ENCODE measurements at places on chromosomes 7 and 10.

DNA sequence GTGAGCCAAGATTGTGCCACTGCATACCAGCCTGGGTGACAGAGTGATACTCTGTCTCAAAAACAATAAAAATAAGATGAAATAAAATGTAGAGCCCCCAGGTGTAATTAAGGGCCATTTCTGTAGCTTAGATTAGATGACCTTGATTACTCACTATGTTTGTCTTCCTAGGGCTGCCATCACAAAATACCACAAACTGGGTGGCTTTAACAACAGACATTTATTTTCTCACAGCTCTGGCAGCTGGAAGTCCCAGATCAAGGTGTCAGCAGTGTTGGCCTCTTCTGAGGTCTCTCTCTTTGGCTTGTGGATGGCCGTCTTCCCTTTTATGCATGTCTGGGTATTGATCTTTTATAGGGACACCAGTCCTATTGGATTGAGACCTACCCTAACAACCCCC, 6.1 kb downstream of the PTER start:
- no peak for DNase-seq

DNA sequence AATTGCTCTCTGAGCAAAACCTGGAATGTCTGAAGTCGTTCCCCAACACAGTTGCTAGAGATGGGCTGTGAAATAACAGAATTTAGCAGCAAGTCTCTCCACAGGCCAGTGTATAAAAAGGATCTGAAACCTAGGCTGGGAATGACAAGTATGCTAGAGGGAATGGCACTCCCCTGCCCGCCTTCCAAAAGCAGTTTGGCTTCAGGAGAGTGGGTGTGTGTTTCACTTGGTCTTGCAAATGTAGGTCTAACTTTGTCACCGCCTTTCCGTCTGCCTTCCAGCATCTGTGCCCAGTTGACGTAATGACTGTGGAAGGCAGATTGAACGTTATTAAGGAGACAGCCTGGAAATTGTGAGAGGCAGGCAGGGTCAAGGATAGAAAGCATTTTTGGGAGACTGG, 18.0 kb upstream of the MTURN start:
- no peak for DNase-seq

GRCh38 chr7:116342125-116342524, 131.8 kb downstream of the TES start:
- no peak for DNase-seq

DNA sequence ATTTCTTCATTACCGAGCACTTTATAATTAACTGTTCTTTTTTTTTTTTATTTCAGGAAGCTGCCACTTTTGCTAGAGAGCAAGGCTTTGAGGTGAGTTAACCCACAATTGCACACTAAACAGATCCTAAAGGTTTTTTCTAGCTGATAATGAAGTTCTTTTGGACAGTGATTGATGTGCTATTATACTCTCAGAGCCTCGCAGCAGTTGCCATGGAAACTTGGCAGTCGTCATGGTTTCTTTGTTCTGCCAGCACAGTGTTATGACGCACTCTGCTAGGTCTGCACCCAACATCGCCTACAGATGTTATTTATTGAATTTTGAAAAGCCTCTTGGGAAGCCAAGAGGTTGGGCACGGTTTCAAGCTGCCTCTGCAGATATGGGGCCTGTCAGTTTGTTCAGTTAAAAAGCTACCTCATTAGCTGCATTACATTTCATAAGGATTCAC, 237.2 kb upstream of the KAT6B start:
- DNase-seq, result peak; percentile 46

DNA sequence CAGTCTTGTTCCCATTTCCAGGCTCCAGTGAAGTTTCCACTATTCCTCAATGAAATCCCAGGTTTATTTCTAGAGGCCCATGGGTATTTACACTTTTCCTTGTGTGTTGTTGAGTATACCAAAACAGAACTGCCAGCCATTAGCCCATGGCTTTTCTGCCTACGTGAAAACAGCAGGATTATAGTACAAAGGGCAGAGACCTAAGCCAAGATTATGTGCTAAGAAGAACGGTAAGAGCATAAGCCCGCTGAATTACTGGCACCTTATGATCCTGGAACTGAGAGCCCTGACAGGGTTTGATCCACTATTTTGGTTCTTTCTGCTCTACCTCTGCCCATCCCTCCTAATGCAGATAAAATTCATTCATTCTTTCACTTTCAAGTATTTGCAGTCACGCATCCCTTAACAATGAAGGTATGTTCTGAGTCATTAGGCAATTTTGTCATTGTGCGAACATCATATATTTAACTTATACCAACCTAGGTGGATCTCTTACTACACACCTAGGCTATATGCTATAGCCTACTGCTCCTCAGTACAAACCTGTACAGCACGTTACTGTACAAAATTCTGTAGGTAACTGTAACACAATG, 16.0 kb downstream of the SEMA3C start:
- no peak for DNase-seq

DNA sequence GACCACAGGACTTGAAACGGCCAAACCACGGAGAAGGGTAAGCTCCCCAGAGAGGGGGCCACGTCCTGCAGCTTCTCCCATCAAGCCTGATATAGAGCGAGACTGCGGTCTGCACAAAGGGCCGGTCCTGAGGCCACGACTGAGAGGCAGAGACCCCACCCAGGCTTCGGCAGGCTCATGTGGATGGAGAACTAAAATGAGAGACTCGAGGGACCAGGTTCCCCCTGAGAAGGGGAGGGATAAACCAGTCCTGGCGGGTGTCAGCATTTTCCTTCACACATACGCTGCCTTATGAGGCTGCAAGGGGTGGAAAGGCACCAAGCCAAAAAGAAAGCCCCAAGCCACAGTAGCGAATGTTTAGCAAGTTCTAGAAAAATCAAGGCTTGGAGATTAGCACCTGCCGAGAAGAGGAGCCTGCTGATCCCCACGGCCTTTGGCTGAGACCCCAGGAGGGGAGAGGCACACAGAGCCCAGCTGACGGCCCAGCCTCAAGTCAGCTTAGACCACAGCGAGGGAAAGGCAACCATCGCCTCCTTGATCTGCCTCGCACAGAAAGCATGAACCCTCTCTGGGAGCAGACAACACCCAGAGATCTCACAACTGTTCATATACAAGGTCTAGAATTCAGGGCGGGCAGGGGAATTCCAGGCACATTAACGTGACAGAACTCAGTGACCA, 92.6 kb upstream of the RNF32 start:
- no peak for DNase-seq

GRCh38 chr10:89363729-89364442, 14.0 kb upstream of the IFIT1B start:
- DNase-seq, result no peak

GRCh38 chr7:122055073-122055472, 89.0 kb downstream of the AASS start:
- DNase-seq, result no peak

- DNase-seq, result no peak
Measured at GRCh38 chr7:99825452-99825851, 2.4 kb upstream of the CYP3A43 start.

GRCh38 chr10:88827671-88828070, 24.0 kb downstream of the ANKRD22 start:
- no peak for DNase-seq

DNA sequence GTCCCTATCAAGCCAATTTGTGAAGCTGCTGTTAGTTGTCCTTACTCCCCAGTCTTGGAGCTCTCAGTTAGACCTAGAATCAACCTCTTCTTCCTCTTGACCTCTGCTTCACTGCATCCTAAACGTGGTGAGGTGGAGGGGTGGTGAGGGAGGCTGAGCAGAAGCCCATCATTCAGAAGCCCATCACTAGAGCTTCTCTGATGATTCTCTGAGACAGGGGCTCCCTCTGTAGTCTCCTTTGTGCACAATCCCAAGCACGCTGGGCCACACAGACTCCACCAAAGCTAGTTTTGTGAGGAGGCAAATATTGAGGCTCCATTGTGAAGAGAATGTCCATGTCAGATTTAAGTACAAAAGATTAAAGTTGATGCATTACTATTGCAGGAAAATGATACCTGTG, 163.8 kb upstream of the PRSS1 start:
- DNase-seq, result no peak

GRCh38 chr7:50787825-50788224, 5.1 kb upstream of the GRB10 start:
- DNase-seq, result no peak

DNA sequence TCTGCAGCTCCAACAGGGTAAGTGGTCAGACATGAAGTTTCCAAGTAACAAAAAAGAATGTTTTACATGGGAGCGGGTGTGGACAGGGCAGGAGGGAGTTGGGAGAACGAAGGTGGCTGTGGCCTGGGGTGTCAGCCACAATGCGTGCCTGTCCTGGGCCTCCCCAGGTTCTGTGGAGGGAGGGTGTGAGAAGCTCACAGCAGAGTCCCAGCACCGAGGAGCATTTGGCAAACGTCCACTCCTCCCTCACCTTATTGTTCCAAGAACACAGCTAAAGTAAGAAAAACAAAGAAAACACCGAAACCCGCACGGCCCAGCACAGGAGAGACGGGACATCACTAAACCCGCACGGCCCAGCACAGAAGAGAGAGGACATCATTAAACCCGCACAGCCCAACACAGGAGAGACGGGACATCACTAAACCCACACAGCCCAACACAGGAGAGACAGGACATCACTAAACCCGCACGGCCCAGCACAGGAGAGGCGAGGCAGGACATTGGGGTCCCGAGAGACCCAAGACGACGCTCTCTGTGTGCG, 226.4 kb downstream of the MAD1L1 start:
- no peak for DNase-seq

GRCh38 chr10:17842641-17843040, 33.5 kb downstream of the MRC1 start:
- DNase-seq, result no peak

DNA sequence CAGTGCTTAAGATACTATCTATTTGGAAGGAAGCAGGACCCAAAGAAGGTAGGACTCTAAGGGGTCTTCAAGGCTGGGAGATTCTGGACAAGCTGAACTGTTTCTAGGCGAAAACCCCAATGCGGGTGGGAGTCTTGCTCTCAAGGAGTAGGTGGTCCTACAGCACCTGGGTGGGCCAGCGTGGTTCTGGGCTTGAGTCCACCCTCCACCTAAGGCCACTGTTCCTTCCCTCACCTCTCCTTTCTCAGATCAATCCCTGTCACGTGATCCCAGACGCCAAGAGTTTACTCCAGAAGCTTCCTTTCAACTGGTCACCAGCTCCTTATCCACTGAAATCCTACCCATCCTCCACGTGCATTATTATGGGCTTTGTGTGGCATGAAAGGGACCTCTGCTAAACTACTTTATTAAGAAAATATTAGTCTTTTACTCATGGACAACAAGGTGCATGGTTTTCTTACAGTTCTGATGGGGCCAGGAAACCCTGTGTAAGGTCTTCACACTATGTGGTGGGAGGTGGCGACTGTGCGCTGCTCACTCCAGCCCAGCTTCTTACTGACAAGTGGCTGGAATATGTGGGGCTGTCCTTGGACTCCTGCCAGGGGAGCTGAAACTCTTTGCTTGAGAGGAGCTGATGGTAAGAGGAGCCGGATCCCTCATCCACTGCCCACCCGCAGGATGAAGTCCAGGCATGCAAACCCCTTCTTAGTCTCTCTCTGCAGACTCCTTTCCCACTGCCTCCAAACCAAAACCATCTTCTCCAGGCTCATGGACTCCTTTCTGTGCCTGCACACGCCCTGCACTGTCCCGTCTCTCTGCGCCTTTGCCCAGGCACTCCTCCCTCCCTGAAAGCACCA, 1.6 kb downstream of the ZNF746 start:
- DNase-seq, result no peak

Data from hepatic stellate cell (primary cell).